Stimulated activated CD4-positive, alpha-beta T cell treated with anti-CD3 and anti-CD28 coated beads, Interleukin-15, amount 100 ng/mL, for 48 hours (primary cell): ENCODE measurements at places on chromosomes 7 and 10.

DNA sequence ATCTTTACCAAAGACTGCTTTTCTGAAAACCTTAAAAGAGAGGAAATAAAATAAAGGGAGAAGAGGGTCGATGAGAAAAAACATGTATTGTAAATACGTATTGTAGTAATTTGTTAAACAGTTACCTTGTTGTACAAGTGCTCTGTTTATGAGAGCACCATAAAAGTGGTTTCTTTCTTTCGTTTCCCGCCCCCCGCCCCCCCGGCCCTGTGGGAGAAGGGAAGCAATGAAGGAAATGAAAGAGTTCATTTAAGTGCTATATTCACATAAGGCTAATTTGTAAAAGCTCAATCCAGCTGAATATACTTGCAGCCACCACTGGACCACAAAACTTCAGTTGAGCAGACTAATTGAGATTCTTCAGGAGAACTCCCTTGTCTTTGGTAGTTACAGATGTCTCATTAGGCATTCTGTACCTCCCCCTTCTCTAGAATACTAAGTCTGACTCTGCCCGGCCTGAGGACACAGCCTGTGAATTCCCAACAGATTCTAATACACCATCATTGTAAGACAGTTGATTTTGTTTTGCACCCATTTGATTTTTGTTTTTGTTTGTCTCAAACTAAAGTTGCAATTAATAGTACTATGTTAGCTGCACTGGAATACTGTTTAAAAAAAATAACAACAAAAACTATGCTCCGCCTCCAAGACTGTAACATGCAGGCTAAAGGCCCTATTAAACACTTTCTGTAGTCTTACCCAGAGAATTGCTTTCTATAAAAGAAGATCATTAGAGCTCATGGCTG, 124.9 kb downstream of the ARHGAP12 start:
- DNase-seq: no peak

GRCh38 chr10:127044186-127044585, 139.0 kb downstream of the DOCK1 start:
- DNase-seq: no peak

GRCh38 chr7:140126435-140127034, 50.2 kb downstream of the KDM7A start:
- DNase-seq: no peak

GRCh38 chr7:114629762-114630161, 215.1 kb downstream of the FOXP2 start:
- no peak for DNase-seq

- DNase-seq: no peak
Observed at GRCh38 chr10:1732564-1732996, 4.7 kb downstream of the ADARB2 start.

DNA sequence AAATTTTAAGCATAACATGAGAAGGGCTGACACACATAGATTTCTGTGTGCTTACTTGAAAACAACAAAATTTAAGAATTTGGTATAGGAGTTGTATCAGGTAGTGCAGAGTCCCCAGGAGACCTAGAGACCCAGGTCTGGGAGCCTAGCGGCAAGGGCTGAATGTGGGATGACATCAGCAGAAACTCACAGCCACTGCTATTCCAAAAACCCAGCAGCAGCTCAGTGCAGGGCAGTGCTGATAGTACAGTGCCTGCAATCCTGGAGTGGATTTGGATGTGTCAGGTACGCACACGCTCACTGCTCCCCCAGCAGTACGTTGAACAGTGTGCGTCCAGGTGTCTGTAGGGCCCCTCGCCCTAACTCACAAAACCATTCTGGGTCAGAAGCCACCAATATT, 87.1 kb downstream of the EGFR start:
- no peak for DNase-seq

DNA sequence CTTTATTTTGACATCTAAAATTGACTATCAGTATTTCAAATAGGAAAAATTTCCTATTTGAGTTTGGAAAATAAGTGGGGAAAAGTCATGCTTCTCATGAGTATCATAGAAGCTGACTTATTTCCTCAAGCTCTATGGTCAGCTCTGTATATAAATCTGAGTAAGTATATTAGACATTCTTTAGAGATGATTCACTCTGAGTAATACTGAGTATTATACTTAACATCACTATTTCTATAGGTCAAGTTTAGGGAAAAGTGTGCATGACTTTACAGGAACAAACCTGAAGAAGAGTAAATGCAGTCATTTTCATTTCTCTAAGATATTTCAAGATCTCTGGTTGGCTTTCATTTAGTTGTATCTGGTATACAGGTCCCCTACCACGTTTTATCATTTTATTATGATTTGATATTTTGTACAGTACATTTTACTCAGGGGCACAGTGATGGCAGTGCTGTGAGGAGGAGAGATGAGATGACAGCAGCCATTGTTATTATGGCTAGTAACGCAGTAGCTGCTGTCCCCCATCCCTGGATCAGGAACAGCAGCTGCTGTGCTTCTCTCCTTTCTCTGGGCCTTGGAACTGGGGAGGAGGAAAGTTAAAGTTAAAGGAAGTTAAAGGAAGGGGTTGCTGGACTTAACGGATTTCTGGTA, 15.2 kb downstream of the SND1 start:
- no peak for DNase-seq

DNA sequence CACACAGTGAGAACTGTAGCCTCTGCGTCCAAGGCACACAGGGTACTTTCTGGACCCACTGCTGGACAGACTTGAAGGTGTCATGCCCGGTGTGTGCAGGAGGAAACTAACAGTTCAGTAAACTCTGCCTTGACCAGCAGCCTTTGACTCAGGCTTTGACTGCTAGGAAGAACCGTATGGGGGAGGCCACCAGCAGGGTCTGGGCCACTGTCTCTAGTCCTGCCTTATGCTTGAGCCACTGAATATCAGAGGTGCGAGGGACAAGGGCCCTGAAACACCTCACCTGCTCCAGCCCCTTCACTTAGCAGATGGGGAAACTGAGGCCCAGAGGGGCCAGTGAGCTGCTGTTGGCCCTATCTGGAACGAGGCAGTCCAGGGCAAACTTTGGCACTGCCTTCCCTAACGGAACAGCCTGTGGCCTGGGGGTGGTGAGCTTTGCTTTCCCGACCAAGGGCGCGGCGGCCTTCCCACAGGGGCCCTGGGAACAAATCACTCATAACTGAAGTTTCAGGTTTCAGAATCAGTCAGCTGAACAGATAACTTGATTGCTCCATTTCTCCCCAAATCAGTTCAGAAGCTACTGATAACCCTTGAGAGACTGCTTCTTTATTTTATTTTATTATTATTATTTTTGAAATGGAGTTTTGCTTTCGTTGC, 130.0 kb downstream of the FAM53B start:
- DNase-seq: peak; percentile 43

DNA sequence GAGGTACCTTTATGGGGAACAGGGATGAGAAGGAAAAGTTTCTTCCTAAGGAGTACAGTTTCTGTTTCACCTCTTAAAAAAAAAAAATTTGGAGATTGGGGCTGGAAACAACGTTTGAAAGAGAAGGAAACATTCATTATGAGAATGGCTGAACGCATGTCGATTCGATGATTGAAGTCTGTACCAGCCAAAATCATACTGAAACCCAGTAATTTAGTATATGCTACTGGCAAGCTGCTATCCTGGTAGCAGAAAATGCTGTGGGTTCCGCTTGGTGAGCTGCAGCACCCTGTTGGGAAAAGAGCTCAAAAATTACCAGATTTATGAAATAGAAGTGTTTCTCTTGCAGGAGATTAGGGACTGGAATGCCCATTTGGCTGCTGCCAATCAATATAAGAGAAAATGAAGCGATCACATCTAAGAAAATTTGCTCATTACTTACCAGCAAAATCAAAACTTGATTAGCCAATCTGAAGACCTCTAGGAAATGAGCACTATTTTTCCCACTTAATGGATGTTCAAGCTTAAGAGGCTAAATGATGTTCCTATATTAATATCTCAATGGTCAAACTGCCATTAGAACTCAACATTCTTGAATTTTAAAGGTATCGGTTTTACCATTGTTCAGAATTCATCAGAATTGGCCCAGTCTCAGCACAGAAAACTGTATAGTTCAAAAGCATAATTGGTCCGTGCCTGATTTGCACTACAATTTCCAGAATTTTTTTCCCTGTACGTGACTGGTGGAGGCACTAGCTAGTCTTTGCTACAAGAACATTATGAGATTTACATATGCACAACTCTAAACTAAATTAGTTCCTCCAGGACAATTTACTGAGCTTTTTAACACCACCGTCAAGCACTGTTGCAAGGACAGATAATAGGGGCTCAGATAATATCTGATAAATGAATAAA, 1.2 kb upstream of the ITGB1 start:
- no peak for DNase-seq

DNA sequence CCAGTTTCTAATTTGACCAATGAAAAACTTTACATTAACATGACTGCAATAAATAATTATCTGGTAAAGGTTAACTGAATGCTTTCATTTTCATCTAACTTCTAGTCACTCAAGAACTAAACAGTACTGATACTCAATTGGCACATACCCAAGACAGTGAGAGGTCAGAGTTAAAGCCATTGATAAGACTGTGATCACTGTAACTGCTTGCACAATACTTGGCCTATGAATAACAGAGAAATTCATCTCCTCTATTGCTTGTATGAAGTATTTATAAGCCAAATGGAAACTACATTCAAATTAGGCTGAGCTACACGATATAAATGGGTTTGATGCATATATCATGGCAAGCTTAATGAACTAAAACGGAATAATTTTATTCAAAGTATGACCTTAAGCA, 43.0 kb downstream of the HERC4 start:
- DNase-seq: no peak

DNA sequence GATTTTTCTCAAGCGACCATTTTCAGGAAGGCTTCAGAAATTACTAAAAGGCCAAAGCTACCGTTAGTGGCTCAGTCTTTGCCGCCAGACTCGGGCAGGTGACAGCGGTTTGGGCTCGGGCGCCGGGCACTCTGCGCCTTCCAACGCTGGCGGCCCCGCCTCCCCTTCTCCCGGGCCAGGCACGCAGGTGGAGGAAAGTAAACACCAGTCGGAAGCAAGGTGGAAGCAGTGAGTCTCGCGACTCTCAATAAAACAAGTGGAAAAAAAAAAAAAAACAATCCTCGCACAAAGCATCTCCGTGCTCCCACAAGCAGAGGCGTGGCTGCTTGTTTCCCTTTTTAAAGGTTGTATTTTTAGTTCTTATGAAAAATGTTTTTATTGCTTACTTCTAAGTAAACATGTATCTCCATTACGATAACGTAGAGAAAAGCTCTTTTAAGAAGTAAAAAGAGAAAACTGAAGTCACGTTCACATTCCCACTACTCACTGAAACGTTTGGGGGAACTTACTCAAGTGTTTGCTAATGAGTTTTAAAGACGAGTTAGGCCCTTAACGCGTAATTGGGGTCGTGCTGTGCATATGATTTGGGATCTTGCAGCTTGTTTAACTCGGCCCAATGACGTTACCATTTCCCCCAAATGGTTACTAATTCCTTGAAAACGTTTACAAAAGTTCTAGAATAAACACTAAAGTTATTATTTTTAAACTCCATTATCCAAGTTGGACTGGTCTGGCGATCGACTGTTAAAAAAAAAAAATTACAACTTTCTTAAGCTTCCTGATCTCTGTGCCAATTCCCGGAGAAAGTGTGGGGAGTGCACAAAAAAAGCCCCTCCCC, 864 bp downstream of the CDCA7L start:
- DNase-seq: no peak

- DNase-seq: no peak
Observed at GRCh38 chr10:49605939-49606509, 4.1 kb upstream of the SLC18A3 start.

- no peak for DNase-seq
Observed at GRCh38 chr7:100353685-100354330, 4.1 kb upstream of the PILRB start.

DNA sequence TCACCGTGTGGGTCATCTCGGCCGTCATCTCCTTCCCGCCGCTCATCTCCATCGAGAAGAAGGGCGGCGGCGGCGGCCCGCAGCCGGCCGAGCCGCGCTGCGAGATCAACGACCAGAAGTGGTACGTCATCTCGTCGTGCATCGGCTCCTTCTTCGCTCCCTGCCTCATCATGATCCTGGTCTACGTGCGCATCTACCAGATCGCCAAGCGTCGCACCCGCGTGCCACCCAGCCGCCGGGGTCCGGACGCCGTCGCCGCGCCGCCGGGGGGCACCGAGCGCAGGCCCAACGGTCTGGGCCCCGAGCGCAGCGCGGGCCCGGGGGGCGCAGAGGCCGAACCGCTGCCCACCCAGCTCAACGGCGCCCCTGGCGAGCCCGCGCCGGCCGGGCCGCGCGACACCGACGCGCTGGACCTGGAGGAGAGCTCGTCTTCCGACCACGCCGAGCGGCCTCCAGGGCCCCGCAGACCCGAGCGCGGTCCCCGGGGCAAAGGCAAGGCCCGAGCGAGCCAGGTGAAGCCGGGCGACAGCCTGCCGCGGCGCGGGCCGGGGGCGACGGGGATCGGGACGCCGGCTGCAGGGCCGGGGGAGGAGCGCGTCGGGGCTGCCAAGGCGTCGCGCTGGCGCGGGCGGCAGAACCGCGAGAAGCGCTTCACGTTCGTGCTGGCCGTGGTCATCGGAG, 1.8 kb downstream of the ADRA2A start:
- DNase-seq: no peak

DNA sequence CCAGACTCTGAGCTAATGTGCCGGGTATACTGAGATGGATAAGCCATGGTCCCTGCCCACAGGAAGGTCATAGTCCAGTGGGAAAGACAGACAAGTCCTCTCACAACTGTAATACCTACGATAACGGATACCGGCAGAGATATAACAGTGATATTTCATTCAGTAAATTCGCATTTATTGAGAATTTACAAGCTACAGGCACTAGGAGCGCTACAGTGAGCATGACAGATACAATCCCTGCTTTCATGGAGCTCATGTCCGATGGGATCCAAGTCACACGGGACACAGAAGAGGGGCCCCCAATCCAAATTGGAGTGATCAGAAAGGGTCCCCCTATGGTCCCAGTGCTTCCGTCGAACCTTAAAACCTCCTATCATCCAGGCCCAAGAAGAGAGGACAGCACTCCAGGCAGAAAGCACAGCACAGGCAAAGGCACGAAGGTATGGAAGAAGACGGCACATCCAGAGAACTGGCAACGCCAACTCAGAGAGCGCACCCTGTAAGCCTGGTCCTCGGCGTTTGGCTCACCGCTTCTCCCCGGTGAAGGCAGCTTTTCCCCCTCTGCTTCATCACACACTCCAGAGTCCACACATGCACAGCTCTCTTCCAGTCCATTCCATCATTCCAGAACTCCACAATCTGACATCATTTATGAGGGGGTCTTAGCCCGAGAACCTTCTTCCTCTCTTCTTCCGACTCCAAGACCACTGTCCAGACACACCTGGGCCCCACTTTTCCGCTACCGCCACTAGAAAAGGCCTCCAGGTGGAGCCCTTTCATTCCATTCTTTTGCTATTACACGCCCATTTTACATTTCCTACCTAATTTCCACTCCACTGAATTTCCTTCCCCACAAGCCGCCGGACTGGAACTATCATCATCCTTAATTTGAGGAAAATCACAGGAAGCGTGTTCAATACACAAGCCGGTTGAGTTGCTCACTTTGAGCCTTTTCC, 47.8 kb upstream of the NKX2-3 start:
- no peak for DNase-seq

- DNase-seq: no peak
Observed at GRCh38 chr10:106857728-106858127, 306.8 kb downstream of the SORCS1 start.
